Panc1 (cell line): ENCODE measurements at places on chromosomes 4 and X.

GRCh38 chr4:86132468-86132867 is 227.4 kb downstream of the MAPK10 start:
- no peak for DNase-seq

- DNase-seq, result no peak
These were observed 43.5 kb downstream of the SRPX2 start for GRCh38 chrX:100687546-100687945.

DNA sequence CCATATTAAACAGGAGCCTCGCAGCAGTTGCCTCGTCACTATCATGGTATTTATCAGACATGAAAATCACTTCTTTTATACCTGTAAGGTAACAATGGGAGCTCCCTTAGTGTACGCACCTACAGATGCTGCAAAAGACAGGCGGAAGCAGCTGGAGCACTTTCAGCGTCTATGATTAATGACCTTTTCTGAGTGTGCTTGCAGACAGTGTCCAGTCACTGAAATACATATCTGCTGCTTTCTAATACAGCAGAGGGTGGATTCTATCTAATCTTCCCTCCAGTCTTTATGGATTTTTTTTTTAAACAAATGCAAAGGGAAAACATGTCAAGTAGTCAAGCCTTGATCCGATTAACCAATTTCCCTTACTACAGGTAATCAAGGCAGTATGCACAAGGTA is 24.1 kb downstream of the DCTD start:
- DNase-seq, result no peak

GRCh38 chr4:122005064-122005755 is 53.4 kb upstream of the TRPC3 start:
- no peak for DNase-seq

DNA sequence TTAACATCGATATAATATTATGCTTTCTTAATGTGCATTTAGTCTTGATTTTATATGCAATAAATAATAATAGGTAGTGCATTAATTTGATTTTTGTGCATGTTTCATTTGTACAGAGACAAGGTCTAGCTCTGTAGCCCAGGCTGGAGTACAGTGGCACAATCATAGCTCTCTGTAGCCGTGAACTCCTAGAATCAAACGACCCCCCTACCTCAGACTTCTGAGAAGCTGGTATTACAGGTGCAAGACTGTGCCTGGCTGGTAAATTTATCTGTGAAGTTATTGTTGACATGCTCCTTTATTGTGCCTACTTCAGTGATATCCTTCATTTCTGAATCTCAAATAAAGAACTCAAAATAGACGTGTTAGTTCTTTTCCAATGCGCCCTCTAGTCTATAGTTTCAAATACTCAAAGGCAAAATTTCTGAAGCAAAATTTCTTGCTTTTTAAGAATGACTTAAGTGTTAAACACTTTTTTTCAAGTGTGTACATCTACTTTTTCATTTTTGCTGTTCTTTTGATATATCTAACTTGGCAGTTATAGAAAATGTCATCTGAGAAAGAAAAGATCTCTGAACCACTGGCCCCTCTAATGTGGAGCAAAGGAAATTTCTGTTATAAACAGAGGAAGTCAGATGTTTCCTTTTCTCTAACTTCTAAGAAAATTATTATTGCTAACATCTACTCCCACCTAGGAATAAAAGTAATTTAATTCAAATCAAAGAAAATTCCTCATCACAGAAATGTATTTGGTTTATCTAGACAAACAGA is 28.3 kb upstream of the GUCY1A1 start:
- DNase-seq, result no peak

DNA sequence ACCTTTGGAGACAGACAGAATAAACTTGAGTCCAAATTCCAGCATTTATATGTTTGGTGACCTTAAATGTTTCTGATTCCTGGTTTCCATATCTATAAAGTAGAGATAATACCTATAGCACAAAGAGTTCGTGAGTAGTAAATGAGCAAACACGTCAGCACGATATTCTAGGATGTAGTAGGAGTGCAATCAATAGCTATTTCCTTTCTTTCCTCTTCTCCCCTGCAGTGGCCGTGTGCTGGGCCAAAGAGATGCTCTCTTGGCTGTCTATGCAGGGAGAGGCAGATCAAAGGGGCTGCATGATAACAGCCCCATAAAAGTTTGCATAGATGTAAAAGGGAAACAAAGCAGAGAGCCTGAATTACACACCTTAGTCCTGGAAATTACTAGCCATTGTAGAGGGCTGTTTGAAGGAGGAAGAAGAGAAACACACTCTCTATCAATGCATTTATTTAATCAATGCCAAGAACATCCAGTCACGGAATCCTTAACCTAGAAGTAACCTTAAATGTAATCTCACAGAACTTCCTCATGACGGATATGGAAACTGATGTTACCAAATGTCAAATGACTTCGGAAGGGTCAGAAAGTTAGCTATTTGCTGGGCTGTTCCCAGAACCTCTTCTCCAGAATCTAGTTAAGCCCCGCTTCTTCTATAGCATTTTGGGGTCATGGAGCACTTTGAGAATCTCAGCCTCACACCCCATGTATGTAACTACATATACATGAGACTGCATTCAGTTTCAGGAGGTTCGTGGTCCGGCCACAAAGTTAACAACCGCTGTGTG is 35.5 kb upstream of the PLAC8 start:
- DNase-seq, result no peak
